ENCODE measurements at places on chromosomes 3 and 15.

GRCh38 chr3:172643506-172644179 lies 67.2 kb downstream of the NCEH1 start:
- DNase-seq, result no peak

DNA sequence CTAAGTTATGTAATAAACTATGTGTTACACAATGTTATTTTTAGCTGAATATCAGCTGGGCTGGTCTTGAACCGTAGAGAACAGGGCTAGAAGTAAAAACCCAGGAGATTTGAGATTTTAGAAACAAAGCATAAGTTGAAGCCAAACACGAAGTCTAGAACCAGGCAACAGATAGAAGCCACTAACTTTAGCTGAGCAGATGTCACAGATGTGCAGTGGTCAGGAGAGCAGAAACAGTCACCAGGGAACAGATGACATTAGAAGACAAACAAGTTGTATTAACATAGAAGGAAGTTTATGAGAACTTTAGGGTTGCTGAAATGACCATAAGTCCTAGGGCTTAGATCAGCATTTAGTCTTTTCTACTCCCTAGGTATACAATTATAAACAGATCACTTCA lies 731.0 kb downstream of the ZNF385D start:
- no peak for DNase-seq

- DNase-seq, result no peak
Observed at GRCh38 chr3:88462230-88462629, 312.5 kb downstream of the C3orf38 start.

DNA sequence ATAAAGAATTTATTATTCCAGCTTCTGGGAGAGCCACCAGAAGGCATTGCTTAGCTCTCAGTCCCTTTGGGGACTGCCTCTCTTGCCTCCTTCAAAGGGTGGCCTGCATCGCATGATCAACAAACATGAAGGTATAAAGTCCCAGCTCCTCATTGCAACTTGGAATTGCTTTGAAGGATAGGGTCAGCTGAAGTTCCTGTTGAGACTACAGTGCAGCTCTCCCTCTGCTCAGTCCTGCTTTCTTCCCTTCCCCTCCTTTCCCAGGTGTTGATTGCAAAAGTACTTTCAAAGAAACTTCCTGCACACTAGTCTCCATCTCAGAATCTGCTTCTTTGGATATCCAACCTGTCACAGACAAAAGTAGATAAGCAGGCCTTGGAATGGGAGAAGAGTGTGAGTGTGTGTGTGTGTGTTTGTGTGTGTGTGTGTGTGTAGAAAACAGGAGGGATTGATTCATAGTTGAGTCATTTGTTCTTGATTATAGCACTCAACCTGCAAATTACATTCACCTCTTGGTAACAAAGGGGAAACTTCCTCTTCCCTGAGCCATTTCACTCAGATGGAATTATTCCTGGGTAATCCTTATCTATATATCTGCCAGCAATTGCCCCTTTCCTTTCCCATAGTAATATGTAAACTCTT lies 13.7 kb downstream of the CCR8 start:
- no peak for DNase-seq

DNA sequence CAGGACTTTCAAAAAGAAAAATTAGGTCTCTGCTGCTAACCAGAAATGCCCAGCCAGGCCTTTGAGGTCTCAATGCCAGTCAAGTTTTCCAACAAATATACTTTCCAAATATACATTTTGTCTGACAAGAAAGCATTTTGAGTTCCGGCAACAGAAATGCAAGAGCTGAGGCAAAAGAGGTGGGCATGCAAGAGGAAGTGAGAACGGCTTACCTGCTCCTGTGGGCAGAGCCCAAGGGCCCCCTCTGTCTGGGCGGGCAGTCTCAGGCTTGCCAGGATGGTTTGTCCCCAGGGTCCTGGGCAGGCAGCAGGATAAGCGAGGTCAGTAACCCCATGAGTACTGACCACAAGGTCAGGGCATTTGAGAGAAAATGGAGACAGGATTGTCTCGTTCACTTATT lies 136.1 kb upstream of the TOPAZ1 start:
- DNase-seq, result no peak

DNA sequence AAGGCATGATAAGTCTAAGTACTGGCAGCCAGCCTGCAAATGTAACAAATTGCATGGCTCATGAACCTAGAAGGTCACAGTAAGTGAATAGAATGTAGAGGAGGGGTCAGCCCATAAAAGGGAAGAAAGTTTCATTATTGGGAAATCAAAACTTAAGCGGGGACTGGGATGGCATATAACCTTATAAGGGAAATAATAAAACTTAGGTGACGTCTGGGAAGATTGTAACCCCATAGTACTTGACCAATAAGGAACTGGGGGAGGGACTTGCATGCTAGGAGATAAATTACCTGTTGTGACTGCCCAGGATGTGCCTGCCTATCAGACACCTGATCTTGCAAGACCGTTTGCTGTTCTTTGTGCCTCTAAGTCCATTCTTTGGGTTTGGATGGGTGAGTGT lies 28.1 kb upstream of the MCTP2 start:
- DNase-seq, result no peak

GRCh38 chr3:127697551-127698240 lies 24.9 kb downstream of the ABTB1 start:
- DNase-seq, result peak; percentile 92

DNA sequence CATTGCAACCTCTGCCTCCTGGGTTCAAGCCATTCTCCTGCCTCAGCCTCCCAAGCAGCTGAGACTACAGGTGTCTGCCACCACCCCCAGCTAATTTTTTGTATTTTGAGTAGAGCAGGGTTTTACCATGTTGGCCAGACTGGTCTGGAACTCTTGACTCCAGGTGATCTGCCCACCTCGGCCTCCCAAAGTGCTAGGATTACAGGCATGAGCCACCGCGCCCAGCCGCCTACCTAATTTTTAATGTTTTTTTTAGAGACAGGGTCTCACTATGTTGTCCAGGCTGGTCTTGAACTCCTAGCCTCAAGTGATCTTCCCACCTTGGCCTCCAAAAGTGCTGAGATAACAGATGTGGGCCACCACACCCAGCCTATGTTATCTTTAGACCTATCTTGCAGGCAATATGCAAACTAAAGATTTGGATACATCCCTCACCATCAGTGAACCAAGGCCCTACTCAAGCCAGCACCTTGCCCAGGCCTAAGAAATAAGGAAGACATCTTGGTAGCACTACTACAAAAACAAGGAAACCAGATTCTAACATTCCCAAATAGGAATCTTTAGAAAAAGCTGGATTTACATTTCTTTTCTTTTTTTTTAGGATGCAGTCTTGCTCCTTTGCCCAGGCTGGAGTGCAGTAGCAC lies 6.3 kb upstream of the GMPPB start:
- no peak for DNase-seq

GRCh38 chr3:139916271-139916670 lies 18.7 kb upstream of the CLSTN2 start:
- no peak for DNase-seq

GRCh38 chr15:38128341-38128781 lies 124.3 kb upstream of the SPRED1 start:
- peak; percentile 54 for DNase-seq

DNA sequence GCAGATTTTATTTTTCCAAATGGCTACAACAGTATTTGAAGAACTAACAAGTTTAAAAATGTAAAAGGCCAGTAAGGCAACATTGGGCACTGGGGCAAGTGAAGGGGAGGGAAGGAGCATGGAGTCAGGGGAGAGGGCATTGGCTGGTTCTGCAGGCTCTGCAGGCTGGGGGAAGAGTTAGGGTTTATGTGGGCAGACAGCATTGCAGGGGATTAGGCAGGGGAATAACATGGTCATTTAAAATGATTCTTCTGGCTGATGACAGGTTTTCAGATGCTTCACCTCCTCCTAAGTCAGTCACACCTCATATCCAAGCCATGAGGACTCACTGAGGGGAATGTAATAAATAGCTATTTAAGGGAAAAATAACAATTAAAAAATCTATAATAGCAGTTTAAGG lies 52.6 kb downstream of the BTD start:
- no peak for DNase-seq

- DNase-seq, result peak; percentile 47
Observed at GRCh38 chr3:124118397-124118796, 126.5 kb upstream of the ROPN1 start.

- DNase-seq, result no peak
Observed at GRCh38 chr15:100569391-100569790, 32.6 kb downstream of the LINS1 start.

GRCh38 chr3:112508860-112509259 lies 9.6 kb upstream of the BTLA start:
- no peak for DNase-seq

GRCh38 chr15:78263907-78264303 lies 457 bp upstream of the DNAJA4 start:
- no peak for DNase-seq

DNA sequence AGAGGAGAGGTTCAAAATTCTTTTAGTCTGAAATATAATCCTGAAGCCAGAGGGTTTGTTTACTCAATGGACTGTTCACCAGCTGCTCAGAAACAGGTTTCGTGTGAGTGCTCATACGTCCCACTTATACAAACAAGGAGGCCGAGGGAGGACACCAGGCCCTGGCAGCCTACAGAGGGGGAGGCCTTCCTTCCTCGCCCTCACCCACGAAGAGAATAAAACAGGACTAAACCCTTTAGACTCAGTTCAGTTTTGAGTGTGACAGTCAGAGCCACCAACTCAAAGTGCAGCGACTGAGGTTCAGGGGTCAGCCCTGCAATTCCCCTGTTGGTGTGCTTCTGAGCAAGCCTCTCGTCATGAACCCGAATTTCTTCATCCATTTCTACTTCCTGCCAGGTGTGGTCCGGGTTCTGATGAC lies 17.3 kb downstream of the FAM174B start:
- peak; percentile 7 for DNase-seq

GRCh38 chr3:50340448-50341329 lies at the start of gene RASSF1:
Gene RASSF1 (minus strand): TSS chr3:50340836. CDS start chr3:50340805, 31 bp downstream.
- peak; percentile 57 for DNase-seq

DNA sequence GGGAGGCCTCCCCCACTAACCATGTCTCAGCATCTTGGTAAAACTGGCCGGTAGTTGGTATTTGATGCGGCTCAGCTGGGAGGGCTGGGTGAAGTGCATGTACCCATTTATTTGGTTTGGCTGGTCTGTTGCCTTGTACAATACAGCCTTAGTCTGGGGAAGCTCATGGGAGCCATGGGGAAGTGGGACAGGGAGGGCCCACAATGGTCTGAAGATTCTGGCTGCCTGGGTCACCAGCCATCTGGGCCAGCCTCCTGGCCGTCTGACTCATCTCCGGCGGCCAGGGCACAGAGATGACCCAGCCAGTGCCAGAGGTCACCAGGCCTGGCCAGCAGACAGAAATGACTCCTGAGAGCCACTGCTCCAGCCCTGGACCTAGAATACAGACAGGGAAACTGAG lies 51.6 kb upstream of the SMAD6 start:
- no peak for DNase-seq

DNA sequence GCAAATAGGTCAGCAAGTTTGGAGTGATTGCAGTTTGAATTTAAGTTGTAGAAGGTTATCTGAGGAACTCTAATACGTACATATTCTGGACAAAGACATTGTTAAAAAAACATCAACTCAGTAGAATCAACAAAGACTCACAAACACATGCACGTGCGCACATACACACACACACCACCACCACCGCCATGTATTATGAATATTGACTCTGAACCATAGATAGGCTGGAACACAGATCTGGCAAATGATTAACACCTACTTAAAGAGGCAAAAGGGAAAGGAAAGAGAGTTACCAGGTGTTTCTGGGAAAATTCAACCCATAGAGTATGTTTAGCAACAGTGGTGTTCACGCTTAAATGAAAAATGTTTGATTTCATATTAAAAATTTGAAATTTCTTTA lies 334.2 kb upstream of the ALCAM start:
- DNase-seq, result no peak

GRCh38 chr3:3316521-3316920 lies 137.0 kb upstream of the CRBN start:
- no peak for DNase-seq

GRCh38 chr3:133986311-133986710 lies 43.4 kb downstream of the SLCO2A1 start:
- no peak for DNase-seq

GRCh38 chr3:123635217-123635616 lies 50.4 kb upstream of the HACD2 start:
- DNase-seq, result no peak

- DNase-seq, result peak; percentile 28
Observed at GRCh38 chr15:89656116-89656815, 999 bp upstream of the KIF7 start.

DNA sequence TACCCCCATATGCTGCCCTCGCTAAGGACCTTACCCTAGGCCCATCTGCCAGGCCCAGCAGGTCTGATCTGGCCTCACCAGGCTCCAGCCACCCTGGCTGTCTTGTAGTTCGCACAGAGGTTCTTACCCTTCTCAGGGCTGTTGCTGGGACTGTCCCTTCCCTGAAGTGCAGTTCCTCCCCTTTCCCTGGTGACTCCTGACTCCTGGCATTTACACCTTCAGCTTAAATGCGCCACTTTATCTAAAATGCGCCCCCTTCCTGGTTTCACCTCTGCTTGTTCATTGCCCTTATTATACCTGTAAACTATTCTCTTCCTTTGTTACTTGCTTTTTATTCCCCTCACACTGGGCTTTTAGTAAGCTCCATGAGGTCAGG lies 835 bp upstream of the TTLL3 start:
- DNase-seq, result no peak

DNA sequence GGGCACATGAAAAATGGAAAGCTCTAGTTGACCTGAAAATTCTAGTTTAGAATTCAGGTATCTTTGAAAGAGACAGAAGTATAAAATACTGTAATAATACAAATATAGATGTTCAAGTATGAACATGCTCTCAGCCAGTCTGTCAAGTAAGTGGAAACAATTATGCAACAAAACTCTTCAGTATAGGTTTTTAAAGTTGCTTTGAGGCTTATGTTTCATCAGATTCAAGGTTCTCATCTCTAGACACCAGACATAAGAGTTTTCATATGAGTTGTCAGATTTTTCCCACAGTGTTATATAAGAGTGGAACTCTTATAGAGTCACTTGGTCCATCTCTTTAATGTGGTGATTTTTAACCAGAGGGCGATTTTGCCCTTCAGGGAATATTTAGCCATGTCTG lies 22.0 kb downstream of the CMSS1 start:
- no peak for DNase-seq

DNA sequence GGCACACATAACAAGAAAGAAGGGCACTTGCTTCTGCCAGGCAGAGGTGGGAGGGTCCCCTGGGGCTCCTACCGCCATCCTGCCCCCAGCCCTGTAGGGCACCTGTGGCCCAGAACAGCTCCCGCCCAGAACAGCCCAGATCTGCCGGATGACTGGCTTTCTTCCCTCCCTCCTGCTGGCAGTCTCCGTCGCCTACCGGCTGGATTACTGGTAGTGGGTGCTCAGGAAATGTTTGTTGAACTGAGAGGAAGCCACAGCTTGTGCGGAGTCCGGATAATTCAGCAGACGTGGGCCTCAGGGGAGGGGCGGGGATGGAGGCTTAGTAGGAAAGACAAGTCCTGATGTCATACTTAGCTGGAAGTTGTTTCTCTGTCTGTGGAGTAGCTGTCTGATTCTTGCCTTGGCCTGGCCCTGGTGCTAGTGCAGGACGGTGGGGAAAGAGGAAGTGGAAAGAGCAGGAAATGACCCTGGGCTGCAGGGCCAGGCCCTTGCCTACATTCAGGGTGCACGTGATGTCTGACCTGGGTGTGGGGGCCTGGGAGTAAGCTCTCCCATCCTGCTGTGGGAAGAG lies 6.7 kb downstream of the CCDC9B start:
- DNase-seq, result peak; percentile 56

- DNase-seq, result peak; percentile 51
Observed at GRCh38 chr15:35519541-35520149, 26.3 kb downstream of the DPH6 start.

- DNase-seq, result no peak
Observed at GRCh38 chr3:182565916-182566796, 227.1 kb upstream of the ATP11B start.

GRCh38 chr3:58690490-58690889 lies 23.9 kb upstream of the FAM3D start:
- no peak for DNase-seq
